ENCODE measurements at places on chromosomes 5 and 9. TPM values are rescaled to one million over a fixed set of nuclear protein-coding genes. Genes with fewer than 3 reads are reported as not detected.

The MARCHF6 gene
- total RNA-seq = 53.1 TPM

The MCIDAS gene
- 0.13 TPM for total RNA-seq

The FBP2 gene
- total RNA-seq = not detected

The TAF11L5 gene
- not detected for total RNA-seq

The CARTPT gene
- not detected for total RNA-seq

The SLC27A6 gene
- total RNA-seq = not detected

The SMARCA2 gene
- total RNA-seq = 47.3 TPM

The TRIM36 gene
- 0.74 TPM for total RNA-seq

The APBA1 gene
- 7.1 TPM for total RNA-seq

The ROPN1L gene
- 0.42 TPM for total RNA-seq

The GALT gene
- total RNA-seq = 26.7 TPM

The PRUNE2 gene
- 21.2 TPM for total RNA-seq

The HMMR gene
- total RNA-seq = 17.9 TPM

The MCTP1 gene
- 192 TPM for total RNA-seq

The PCDHGA6 gene
- 1.3 TPM for total RNA-seq

The OR2S2 gene
- total RNA-seq = not detected

The PITX1 gene
- 0.26 TPM for total RNA-seq

The IL6ST gene
- total RNA-seq = 373 TPM

The HTR4 gene
- not detected for total RNA-seq

The RACK1 gene
- 8,367 TPM for total RNA-seq

The TXN gene
- total RNA-seq = 296 TPM

The ANXA6 gene
- 410 TPM for total RNA-seq

The SEMA5A gene
- 0.04 TPM for total RNA-seq

The TMEM215 gene
- total RNA-seq = 0.18 TPM

The NUTM2F gene
- not detected for total RNA-seq

The OR1J2 gene
- not detected for total RNA-seq

The KCNMB1 gene
- total RNA-seq = 0.35 TPM

The GHR gene
- 1.1 TPM for total RNA-seq

The C5 gene
- 4.3 TPM for total RNA-seq

The MED10 gene
- total RNA-seq = 9.2 TPM

The BTNL8 gene
- not detected for total RNA-seq

The INSL4 gene
- total RNA-seq = not detected

The HMCN2 gene
- total RNA-seq = under 0.01 TPM

The ZNF169 gene
- total RNA-seq = 3.7 TPM

The FYB1 gene
- total RNA-seq = not detected

The STK32A gene
- total RNA-seq = 0.18 TPM

The SGCD gene
- not detected for total RNA-seq

The CER1 gene
- total RNA-seq = not detected

The CA9 gene
- 0.40 TPM for total RNA-seq

The SPRY4 gene
- total RNA-seq = 7.4 TPM

The BTNL9 gene
- 0.07 TPM for total RNA-seq

The SOX30 gene
- not detected for total RNA-seq

The SPINK4 gene
- not detected for total RNA-seq

The THBS4 gene
- not detected for total RNA-seq

The ACOT12 gene
- total RNA-seq = 0.13 TPM

The ENTREP1 gene
- 3.5 TPM for total RNA-seq

The SMC5 gene
- 24.3 TPM for total RNA-seq

The C5orf47 gene
- total RNA-seq = not detected

The IFNA2 gene
- total RNA-seq = not detected

The ROR2 gene
- not detected for total RNA-seq

The GPR21 gene
- 0.46 TPM for total RNA-seq

The CCDC183 gene
- 0.26 TPM for total RNA-seq

Measured in pulmonary artery endothelial cell (primary cell).